ENCODE measurements at places on chromosomes 2 and 18.

DNA sequence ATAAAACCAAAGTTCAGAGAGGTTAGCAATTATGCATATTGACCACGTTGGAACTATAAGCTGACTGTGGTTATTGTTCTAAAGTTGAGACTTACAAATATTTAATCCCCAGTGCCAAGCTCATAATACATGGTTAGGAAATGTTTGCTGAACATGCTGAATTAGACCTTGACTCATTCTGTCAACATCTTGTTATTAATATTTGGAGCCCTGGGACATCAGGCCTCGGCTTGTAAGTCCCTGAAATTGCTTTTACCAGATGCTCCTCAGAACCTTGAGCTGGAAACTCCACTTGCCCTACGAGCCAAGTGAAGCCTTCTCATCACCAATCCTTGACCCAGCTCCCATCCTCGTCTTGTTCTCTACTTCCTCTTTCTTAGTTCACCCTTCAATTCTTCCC lies 21.2 kb downstream of the DYNAP start:
- DNase-seq = no peak

DNA sequence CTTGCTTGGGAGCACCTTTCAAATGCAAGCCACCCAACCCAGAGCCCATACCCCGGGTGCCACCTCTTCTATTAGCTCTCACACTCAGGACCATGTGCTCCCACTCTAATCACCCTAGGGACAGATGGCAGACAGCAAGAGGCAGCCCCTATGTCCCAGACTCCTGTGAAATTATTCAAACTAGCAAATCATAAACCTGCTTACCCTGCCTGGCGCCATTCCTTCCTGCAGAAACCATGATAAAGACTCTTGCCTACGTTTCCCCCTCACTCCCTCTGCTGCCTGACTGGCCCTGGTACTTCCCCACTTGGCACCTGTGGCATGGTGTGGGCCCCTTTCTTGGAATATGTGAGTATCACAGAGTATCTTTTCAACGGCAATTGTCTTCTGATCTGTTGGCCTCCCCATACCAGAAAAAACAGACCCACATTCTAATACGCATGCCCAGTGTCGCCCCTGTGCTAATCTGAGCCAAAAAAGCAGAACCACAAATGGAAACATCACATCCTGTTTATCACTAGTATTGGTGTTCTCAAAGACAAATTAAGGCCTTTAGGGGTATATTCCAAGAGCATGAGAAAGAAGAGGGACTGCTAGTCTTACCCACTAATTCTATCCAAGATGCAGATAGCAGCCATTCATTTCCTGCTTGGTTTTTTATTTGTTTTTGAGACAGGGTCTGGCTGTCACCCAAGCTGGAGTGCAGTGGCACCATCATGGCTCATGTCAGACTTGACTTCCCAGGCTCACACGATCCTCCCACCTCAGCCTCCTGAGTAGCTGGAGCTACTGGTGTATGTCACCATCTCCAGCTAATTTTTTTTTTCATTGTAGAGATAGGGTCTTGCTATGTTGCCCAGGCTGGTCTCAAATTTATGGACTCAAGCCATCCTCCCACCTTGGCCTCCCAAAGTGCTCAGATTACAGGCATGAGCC lies 44.1 kb upstream of the TTC39C start:
- DNase-seq = no peak

DNA sequence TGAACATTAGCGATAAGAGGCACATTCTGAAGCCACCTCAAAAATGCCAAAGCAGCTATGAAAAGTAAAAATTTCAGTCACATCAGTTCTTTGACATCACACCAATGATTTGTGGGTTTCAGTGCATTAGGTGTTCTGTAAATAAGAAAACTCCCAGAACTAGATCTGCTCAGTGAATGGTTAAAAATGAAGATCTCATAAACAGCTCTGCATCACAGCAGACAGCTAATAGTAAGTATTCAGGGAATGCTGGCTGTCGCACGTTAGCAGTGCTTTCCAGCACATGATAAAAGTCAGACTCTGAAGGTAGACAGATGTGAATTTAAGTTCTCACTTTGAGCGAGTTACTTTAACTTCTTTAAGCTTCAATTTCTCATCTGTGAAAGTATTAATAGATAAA lies 154.9 kb downstream of the SATB2 start:
- no peak for DNase-seq

DNA sequence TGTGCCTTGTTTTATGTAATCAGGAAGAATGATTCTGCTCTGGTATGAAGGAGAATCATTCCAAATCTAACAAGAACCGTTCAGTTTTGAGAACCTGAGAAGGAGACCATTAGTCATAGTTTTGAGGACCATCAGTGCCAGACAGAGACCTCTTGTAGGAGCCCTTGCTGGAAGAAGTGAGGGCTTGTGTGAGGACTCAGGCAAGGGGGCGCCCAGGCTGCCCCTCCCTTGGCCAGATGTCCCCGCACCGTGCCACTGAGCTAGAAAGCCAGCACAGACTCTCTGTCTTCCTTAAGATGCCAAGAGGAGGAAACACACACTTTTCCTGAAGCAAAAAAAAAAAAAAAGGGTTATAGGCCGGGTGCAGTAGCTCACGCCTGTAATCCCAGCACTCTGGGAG lies 55.7 kb upstream of the SLC39A10 start:
- DNase-seq = no peak

GRCh38 chr2:164903951-164904350 lies 51.4 kb downstream of the SLC38A11 start:
- DNase-seq = no peak

GRCh38 chr2:11491348-11491933 lies 25.5 kb upstream of the E2F6 start:
- DNase-seq = no peak

GRCh38 chr2:227826563-227826962 lies 12.9 kb downstream of the CCL20 start:
- DNase-seq = no peak

DNA sequence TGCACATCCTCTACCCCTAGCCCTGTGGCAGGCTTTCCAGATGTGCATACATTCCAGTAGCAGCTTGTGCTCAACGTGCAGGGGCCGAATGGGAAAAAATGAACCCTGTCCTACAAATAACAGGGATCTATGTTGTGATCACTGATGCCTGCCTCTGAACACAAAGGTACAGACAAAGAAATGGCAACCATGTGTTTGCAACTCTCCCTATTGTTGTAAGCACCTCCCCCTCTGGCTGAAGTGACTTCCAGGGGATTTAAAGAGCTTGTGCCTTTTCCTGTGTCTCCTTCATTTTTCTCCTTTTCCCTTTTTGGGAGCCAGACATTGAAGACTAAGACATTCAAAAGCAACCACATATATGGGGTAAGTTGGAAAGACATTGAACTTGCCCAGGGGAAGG lies 21.6 kb downstream of the ARHGAP25 start:
- DNase-seq = no peak

- DNase-seq = no peak
Observed at GRCh38 chr18:7683753-7684152, 116.6 kb downstream of the PTPRM start.

- DNase-seq = no peak
Observed at GRCh38 chr2:138782383-138782782, 2.2 kb upstream of the NXPH2 start.

- no peak for DNase-seq
Observed at GRCh38 chr2:60518567-60518966, 34.9 kb downstream of the BCL11A start.

DNA sequence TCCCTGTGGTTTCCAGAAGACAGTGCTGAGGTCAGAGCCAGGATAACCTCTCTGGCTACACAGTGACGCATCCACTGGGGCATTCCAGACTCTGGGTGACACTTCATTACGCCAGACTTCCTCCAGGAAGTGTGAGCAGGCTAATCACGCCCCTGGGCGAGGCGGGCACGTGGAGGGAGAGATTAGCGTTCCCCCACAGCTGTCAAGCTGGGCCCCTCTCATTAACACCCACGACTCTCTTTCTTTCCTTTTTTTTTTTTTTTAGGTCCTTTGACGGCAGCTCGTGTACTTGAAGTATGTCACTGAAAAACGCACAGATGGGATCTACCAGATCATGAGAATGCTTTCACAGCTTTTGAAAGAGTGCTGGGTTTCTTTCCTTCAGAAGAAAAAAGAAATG lies 274.6 kb downstream of the AFF3 start:
- DNase-seq = no peak

DNA sequence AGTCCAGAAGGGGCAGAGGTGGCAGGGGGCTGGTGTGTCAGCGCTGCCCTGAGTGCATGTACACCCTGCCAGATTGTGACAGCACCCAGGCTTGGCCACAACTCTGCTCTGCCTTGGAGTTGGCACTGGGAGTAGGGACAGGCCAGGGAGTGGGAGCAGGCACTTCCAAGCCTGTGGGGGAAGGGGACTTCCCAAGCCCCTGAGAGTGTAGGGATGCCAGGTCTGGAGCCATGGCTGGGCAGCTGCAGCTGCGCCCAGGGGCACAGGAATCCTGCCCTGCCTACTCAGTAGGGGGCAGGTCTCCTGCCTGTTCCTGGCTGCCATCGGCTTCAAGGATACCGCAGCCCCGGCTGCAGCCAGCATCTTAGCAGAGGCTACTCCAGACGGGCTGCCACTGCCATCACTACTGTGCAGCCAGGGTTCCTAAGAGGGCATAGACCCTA lies 109.4 kb downstream of the CALCRL start:
- DNase-seq = no peak

DNA sequence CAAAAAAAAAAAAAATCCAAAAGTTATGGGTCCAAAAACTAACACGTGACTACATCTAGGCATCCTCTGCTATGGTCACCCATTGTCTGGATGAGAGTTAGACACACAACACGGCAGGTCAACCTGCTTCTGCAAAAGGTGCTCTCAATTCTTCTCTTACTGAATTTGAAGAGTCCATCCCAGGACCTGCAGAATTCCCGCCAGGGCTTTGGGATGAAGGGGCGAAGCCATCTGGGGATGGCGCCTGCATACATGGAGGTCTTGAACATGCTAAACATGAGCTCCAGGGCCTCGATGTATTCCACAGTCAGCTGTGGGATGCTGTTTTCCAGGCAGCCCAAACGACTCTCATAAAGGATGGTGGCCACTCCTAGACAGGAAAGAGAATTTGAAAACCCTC lies 19.1 kb downstream of the CYP27C1 start:
- DNase-seq = no peak

DNA sequence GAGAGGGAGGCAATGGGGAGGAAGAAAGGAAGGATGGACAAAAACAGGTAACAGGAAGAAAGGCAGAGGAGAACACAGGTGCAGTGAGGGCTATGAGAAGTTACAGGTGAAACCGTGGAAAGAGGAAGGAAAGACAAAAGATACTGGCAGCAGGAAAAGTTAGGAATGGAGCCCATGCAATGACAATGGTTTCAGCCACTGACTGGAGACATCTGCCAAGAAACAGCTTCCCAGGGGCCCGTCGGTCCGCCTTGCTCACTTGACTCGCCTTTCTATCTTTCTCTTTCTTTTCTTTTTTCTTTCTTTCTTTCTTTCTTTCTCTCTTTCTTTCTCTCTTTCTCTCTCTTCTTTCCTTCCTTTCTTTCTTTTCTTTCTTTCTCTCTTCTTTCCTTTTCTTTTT lies 37.5 kb downstream of the ST8SIA5 start:
- DNase-seq = no peak

DNA sequence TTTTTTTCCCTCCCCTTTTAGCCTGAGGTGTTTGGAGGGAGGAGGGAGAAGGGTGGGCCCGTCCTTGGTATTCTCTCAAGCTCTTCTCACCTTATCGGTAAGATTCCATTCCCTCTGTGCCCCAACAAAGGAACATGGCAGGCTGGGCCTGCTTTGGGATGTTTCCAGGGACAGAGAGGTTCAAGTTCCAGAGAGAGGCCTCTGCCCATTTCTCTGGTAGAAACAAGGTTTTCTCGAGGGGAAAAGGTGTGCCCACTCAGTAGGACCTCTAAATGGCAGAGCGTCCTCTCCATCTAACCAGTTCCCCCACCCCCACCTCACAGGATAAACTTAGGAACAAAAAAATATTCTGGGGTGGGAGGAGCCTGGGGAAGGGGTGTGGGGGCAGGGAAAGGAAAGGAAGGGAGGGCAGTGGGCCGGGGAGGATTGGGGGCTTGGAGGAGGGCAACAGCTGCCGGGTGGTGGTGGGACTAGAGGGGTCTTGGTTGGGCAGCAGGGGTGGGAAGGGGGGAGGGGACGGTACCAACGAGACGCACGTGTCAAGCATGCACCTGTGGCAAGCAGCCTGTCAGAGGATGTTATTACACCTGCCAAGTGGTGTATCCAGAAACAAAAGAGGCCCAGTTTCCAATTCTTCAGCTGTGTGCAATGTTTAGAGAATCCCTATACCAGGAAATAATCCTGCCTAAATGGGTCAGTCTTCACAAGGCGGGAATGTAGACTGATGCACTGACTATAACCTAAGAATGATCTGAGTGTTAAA lies 2.1 kb downstream of the PCBP1 start:
- DNase-seq = no peak

GRCh38 chr18:49851624-49852023 lies 38.3 kb upstream of the ACAA2 start:
- DNase-seq = no peak

- DNase-seq = no peak
Observed at GRCh38 chr18:57806201-57806977, 3.3 kb upstream of the ATP8B1 start.

DNA sequence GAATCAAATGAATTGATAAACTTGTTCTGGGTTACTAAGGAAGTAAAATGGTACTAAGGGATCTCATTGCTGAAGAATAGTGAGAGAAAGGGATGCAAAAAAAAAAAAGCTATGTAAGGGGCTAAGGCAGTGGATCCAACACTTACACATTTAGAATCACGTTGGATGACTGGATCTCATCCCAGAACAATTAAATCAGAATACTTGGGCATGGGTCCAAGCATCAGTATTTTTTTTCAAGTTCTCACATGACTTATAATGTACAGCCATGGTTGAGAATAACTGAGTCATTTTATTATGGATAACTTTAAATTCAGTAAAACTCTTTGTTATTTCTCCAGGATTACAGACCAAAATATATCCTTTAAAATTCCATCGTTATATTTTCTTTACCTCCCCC lies 8.5 kb downstream of the DSC1 start:
- no peak for DNase-seq

GRCh38 chr18:68397241-68398035 lies 317.5 kb downstream of the TMX3 start:
- DNase-seq = no peak

GRCh38 chr2:160493227-160494028 lies at the start of gene RBMS1:
TSS of gene RBMS1 (minus strand) at chr2:160493807. CDS start at chr2:160493363, 444 bp downstream.
- no peak for DNase-seq

GRCh38 chr2:239225371-239225851 lies 175.4 kb downstream of the HDAC4 start:
- no peak for DNase-seq

DNA sequence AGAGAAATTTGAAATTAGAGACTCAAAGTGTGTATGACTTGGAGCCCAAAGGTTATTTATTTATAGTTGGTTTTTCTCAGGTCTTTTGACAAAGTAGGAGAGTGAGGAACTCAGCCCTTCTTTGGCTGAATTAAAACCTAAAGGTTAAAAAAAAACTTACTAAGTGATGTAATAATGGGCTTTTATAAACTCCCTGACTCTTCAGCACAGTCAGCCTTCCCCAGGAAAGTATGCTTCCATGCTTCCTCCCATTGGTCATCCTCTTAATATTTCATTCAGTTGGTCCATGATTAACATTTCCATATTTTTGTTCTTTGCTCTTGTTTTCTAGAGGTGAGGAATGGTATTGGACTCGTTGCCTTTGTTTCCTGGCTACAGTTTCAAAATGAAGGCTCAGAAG lies 7.2 kb downstream of the ARPC2 start:
- no peak for DNase-seq

GRCh38 chr18:75336767-75337166 lies 90.7 kb downstream of the SMIM21 start:
- no peak for DNase-seq

GRCh38 chr2:11319939-11320338 lies 24.5 kb downstream of the ROCK2 start:
- DNase-seq = no peak

All from hippocampal formation (tissue), 2 donors.